ENCODE measurements at places on chromosomes 7 and 10.

GRCh38 chr7:65221683-65222082, 152.0 kb upstream of the ZNF92 start:
- no peak for DNase-seq

GRCh38 chr10:6247041-6247712, 44.4 kb downstream of the PFKFB3 start:
- DNase-seq: no peak

GRCh38 chr7:78616539-78616938, 818.0 kb downstream of the PHTF2 start:
- DNase-seq: no peak

DNA sequence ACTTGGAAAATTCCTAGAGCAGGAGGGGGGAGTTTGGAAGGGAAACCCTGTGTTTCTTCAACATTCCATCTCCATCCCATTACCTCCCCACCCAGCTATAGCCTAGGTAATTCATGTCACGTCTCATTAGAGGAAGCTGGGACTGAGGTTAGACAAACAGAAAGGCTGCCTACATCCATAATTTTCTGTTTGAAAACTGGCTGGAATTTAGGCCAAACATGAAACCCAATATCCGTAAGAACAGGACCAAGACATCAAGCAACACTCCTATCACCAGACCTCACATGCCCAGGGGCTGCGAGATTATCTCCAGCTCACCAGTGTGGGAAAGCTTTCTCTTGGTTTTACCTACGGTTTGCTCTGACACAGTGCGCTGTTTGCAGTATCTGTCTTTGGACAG, 316.3 kb downstream of the FRMD4A start:
- DNase-seq: no peak

GRCh38 chr7:91424371-91424770, 160.1 kb downstream of the FZD1 start:
- no peak for DNase-seq

- DNase-seq: no peak
Observed at GRCh38 chr10:119022846-119023552, 6.5 kb upstream of the NANOS1 start.

Measured in stimulated activated naive CD8-positive, alpha-beta T cell treated with anti-CD3 and anti-CD28 coated beads, Interleukin-15, Interleukin-2, amounts not matched to agents 100 U/mL and 50 U/mL, for 24 hours (primary cell).